ENCODE measurements at places on chromosomes 1 and 21. TPM values are rescaled to one million over a fixed set of nuclear protein-coding genes. Genes with fewer than 3 reads are reported as not detected.

Gene ELAPOR1
- 0.30 TPM for total RNA-seq

Gene KDF1
- total RNA-seq: 0.37 TPM

Gene SLC35A3
- total RNA-seq: 7.5 TPM

Gene AMY2B
- 21.0 TPM for total RNA-seq

Gene LEFTY2
- 0.47 TPM for total RNA-seq

Gene CELA3A
- not detected for total RNA-seq

Gene GCSAML
- total RNA-seq: not detected

Gene NGF
- 3.2 TPM for total RNA-seq

Gene RGS13
- total RNA-seq: not detected

Gene GPR37L1
- 0.07 TPM for total RNA-seq

Gene GPATCH2
- total RNA-seq: 6.2 TPM

Gene GOLT1A
- not detected for total RNA-seq

Gene DIRAS3
- 9.7 TPM for total RNA-seq

Gene PDC
- total RNA-seq: not detected

Gene RAB42
- 1.5 TPM for total RNA-seq

Gene BCL10
- total RNA-seq: 8.4 TPM

Gene ZNF683
- not detected for total RNA-seq

Gene FAM151A
- total RNA-seq: 1.2 TPM

Gene EDARADD
- total RNA-seq: 3.0 TPM

Gene ITLN2
- not detected for total RNA-seq

Gene S100A7
- total RNA-seq: not detected

Gene AHDC1
- 42.8 TPM for total RNA-seq

Gene RAB7B
- total RNA-seq: 1.6 TPM

Gene TCP10L
- total RNA-seq: 2.9 TPM

Gene CELSR2
- 9.8 TPM for total RNA-seq

Gene PIK3R3
- total RNA-seq: 26.2 TPM

Gene AGT
- 54.9 TPM for total RNA-seq

Gene UBE2Q1
- total RNA-seq: 68.7 TPM

Gene ACTA1
- 2,149 TPM for total RNA-seq

Gene LRRC71
- 0.17 TPM for total RNA-seq

Gene SPRR1A
- total RNA-seq: not detected

Gene MR1
- 3.4 TPM for total RNA-seq

Gene F3
- 50.2 TPM for total RNA-seq

Gene FCAMR
- total RNA-seq: not detected

Gene MSTO1
- total RNA-seq: 9.4 TPM

Gene ADORA1
- total RNA-seq: 13.5 TPM

Gene CD1D
- total RNA-seq: 1.4 TPM

Gene USP16
- total RNA-seq: 30.5 TPM
